ENCODE measurements at places on chromosomes 6 and 20.

- no peak for DNase-seq
These were observed 24.9 kb upstream of the DEFB126 start for GRCh38 chr20:117518-117917.

GRCh38 chr6:168574699-168575195, 133.8 kb downstream of the SMOC2 start:
- no peak for DNase-seq

- DNase-seq: no peak
These were observed 61.9 kb upstream of the ATXN1 start for GRCh38 chr6:16822975-16823717.

- DNase-seq: no peak
These were observed 107.7 kb downstream of the FOXF2 start for GRCh38 chr6:1496836-1497760.

- no peak for DNase-seq
These were observed 26.0 kb downstream of the GPX6 start for GRCh38 chr6:28489366-28490204.

DNA sequence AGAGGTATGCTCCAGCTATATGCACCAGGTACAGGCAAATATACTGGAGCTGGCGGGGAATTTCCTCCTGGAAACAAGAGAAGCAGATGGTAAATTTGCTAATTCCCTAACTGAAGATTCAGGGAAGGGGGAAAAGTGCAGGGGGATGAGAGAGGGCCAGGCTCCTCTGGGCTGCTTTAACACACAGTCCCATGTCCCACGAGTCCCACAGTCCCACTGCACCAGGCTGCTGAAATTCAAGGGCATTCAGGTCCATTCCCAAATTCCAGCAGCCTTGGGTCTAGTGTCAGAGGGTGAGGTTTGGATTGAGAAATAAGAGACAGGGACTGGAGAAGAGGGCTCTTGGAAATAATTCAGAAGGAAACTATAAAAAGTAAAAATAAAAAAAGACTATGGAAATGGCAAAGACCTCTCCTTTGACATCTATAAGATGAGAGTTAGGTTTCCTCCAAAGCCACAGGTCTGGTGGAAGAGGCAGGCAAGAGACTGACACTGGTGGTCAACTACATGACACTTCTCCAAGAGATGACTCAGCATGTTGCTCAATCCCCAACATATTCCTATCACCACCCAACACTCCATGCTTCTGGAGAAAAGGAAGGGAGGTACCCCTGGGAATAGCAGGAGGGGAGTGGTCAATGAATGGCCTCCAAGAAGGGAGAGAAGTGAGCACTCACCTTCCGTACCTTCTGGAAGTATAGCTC, 69.2 kb downstream of the TRAM2 start:
- no peak for DNase-seq

DNA sequence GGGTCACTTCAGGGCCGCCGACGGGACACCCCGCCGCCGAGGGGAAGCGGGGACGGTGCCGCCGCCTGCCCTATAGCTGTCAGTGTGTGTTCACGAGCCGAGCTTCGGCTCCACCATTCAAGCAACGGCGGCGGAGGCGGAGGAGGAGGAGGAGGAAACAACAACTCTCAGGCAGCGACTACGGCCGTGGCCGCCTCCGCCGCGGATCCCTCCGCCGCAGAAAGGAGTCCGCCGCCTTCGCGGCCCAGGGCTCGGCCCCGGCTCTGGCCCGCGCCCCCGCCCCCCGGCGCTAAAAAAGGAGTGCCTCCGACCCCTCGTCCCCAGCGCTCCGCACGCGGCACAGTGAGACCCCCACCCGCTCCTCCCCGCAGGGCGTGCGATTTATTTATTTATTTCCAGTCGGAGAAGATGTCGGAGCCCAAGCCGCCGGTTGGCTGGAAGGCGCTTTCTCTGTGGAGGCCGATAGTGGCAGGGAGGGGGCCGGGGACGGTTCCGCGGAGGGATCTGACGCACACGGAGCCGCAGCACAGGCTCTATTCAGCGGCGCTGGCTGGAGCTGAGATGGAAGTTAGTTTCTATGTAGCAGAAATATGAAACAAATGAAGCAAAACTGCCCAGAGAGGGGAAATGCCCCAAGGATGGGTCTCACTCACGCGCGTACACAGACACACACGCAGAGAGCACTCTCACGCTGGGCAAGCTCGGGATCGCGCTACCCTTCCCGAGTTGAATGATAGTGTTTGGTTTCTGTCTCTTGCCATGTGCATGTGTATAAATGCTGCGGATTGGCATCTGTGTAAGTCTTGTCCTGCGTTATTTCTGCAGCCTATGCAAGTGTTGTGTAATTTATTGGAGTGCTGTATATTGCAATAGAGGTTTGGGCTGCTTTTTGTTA, at the start of gene PHIP:
Gene PHIP (minus strand): TSS at position 180 of the 895 bp plus-strand sequence. CDS start 186 bp downstream, outside the sequence.
- peak; percentile 97 for DNase-seq

DNA sequence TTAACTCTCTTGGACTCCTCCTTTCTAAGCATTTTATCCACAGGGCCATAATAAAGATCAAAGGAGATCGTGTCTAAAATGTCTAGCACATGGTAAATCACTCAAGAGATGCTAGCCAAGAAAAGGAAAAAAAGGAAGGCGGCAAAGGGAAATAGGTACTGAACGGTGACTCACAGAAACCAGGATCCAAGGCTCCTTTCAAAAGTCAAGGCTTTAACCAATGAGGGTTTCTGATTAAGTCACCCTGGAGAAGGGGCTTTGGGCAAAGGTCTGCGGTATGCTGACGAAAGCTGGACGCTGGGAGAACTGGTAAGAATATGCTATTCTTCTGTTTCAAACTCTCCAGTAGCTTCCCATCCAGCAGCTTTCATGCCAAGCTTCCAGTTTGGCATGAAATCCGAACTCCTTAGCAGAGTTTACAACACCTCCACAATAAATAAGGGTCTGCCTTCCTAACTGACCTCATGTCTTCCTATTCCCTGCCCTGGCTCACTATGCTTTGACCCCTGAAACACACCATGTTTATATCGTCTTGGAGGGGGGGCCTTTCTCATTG, 1.0 kb downstream of the TOMM34 start:
- DNase-seq: peak; percentile 3

DNA sequence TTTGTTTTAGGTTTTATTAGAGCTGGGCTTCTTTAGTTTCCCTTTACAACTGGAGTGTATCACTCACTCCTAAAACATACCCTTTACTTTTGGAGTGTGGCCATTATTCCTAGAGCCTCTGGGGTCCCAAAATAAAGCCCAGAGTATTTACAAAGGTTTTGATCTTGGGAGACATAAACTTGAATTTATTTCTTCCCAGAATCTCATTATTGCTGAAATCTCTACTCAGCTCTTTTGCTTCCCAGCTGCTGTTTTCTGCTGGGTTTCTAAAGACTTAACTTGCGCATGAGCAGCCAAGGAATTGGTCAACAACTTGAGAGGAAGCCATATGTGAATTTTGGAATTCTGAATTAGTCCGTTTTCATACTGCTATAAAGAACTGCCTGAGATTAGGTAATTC, 94.5 kb upstream of the NRSN1 start:
- no peak for DNase-seq

DNA sequence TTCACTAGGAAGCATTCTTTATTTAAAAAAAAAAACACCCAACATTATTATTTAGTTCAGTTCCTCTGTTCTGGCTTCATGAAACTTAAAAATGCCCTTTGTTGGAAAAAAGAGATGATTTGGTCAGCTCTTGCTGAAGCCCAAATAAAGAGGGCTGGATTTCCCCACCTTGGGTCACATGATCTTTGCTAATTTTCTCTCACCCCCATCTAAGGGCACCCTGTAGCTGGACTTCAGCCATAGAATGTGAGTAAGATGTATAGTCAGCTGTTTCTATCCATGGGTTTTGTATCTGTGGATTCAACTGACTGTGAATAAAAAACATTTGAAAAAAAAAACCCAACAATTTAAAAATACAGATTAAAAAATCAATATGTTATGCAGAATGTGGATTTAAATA, 213.9 kb upstream of the SULF2 start:
- DNase-seq: no peak

DNA sequence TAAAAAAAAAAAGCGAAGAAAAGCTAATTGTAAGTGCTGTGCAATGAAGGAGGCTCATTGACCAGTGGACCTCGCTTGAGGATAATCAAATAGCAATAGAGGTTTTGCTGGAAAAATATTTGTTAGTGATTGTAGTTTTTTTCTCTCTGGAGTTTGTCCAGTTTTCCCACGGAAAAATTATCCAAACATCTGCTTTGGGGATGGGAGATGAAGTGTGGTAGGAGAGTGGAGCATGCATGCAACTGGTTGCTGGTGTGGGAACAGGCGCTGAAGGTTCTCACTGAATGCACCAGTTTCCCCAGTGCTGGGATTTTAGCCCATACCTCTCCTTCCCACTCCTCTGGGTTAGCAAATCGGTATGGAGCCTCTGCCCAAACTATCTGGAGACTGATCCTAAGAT, 281.7 kb upstream of the TAB2 start:
- DNase-seq: no peak

DNA sequence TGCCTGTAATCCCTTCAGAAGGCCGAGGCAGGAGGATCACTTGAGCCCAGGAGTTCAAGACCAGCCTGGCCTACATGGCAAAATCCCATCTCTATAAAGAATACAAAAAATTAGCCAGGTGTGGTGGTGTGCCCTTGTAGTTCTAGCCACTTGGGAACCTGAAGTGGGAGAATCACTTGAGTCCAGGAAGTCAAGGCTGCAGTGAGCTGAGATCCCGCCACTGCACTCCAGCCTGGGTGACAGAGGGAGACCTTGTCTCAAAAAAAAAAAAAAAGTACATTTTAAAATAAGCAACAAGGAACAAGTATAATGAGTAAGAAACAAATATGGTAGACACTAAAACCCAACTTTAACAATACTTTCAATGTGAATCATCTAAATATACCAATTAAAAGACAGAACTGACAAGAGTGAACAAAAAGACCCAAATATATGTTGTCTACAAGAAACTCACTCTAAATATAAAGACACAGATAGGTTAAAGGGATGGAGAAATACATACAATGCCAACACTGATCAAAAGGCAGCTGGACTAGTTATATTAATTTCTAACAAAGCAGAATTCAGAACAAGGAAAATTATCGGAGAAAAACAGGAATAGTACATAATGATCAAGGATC, 37.7 kb downstream of the RANBP9 start:
- DNase-seq: no peak

DNA sequence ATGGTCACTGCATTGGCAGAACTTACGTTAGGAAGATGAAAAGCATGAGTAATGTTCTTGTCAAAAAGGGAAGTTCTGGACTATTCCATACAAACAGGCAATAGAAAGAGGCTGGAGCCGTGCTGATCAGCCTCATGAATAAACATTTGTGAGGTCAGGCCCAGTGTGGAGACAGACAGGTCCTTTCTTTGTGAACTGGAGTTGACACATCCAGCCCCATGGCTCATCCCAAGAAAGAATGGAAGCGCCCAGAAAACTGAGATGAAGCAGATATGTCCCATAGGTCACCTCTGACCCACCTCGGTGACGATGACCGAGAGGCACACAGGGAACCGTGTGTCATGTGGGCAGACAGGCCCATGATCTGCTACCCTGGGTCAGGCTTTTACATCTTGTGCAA, 276.0 kb upstream of the SGK1 start:
- DNase-seq: no peak

DNA sequence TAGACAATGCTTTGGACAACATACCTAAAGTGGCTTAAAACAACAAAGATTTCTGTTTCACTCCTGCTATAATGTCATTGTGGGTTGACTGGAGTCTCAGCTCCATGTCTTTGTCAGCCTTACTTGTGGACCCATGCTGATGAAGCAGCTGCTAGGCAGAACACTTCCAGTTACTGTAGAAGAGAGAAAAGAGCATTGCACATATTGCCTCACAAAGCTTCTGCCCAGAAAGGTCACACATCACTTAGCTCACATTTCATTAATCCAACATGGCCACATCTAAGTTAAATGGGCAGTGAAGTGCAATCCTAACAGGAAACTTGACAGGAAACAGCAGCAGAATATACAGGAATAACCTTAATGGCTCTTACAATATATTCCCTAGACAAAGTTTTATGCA, 480.5 kb upstream of the HTR1E start:
- no peak for DNase-seq

- no peak for DNase-seq
These were observed 295.0 kb upstream of the CHD6 start for GRCh38 chr20:41913146-41913545.

DNA sequence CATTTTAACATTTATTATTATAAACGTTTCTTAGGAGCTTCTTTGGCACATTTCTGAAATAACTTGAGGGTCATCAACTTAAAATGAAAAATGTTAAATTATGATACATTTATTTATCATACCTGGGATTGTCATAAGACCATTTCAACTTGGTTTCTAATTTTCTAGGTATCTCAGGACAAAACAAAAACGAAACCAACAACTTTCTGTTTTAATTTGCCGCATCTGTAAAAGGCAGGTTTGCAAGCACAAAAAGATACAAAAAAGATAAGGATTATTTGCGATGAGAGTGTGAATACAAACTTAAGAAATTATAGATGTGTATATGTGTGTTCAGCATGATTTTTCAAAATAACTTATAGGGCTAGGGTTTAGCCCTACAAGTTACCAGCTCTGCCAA, 395.0 kb upstream of the RUNX2 start:
- DNase-seq: no peak

- no peak for DNase-seq
These were observed 17.4 kb downstream of the SIM1 start for GRCh38 chr6:100447081-100447899.

- no peak for DNase-seq
These were observed 95.1 kb upstream of the MPC1 start for GRCh38 chr6:166477647-166478365.

- no peak for DNase-seq
These were observed 386.9 kb downstream of the CDH26 start for GRCh38 chr20:60345106-60345505.

DNA sequence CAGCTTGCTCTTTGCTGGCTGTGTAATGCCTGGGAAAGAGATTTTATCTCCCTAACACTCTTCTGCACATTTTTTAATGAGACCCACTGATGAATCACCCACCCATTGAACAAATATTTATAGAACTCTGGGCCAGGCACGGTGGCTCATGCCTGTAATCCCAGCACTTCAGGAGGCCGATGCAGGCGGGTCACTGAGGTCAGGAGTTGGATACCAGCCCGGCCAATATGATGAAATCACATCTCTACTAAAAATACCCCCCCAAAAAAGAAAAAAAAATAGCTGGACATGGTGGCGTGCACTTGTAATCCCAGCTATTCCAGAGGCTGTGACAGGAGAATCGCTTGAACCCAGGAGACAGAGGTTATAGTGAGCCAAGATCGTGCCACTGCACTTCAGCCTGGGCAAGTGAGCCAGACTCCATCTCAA, 82.1 kb upstream of the SIRPA start:
- no peak for DNase-seq

DNA sequence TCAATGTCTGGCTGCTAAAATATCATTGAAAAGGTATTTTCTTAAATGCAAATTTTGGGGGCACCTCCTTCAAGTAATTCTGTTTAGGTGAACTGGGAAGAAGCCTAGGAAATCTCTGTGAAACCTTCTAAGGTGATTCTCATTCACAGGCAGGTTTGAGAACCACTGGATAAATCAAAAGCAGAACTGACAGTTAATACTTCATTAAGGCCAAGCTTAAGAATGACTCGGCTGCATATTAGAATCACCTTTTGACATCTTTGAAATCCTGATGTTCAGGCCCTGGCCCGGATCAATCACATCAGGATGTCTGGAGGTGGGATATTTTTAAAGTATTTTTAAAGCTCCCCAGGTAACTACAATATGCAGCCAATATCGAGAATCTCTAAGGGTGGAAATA, 50.6 kb downstream of the FKBP1C start:
- DNase-seq: no peak

- DNase-seq: no peak
These were observed 82.1 kb downstream of the PLEKHG1 start for GRCh38 chr6:150681578-150682395.

- no peak for DNase-seq
These were observed 89.1 kb downstream of the PSMG4 start for GRCh38 chr6:3347826-3348225.

All from NCI-H345 (cell line).